Gastrocnemius medialis (tissue), 4 donors: ENCODE measurements at places on chromosomes 3 and 15. TPM values are rescaled to one million over a fixed set of nuclear protein-coding genes. Genes with fewer than 3 reads are reported as not detected.

Gene MCTP2
- 2.0 TPM for total RNA-seq

Gene GPR156
- total RNA-seq, result 0.18 TPM

Gene CHL1
- total RNA-seq, result 2.1 TPM

Gene CCDC13
- total RNA-seq, result 0.12 TPM

Gene RYR3
- 30.9 TPM for total RNA-seq

Gene GOLGA6A
- not detected for total RNA-seq
